Kasumi-1 (cell line): ENCODE measurements at places on chromosomes 5 and 9.

DNA sequence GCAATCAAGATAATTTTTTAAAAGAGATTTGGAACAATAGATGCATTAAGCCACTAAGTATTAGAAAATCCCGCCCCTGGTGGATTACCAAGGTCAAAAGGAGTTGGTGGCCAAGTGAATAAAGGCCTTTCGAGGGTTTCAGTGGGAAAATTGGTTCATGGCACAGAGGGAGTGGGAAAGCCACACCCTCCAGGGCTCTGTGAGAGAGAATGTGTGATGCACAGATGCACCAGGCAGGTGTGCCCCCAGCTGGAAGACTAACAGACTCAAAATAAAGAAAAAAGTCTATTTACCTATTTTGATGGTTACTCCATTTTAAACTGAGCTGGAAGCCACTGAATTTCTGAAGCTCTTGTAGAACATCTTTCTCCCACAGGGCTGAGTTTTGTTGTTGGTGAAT lies 278.0 kb downstream of the DRD1 start:
- no peak for DNase-seq

GRCh38 chr9:133353548-133353947 lies 2.7 kb downstream of the SURF1 start:
- DNase-seq, result no peak

- DNase-seq, result peak; percentile 63
Observed at GRCh38 chr5:170293273-170293672, 4.3 kb downstream of the LCP2 start.

- DNase-seq, result no peak
Observed at GRCh38 chr5:179780362-179780761, 13.4 kb upstream of the LTC4S start.

- no peak for DNase-seq
Observed at GRCh38 chr9:84002344-84002743, 21.7 kb downstream of the RMI1 start.

- no peak for DNase-seq
Observed at GRCh38 chr5:154010660-154011059, 28.1 kb downstream of the FAM114A2 start.

GRCh38 chr5:159405611-159406031 lies 75.3 kb upstream of the IL12B start:
- peak; percentile 2 for DNase-seq

DNA sequence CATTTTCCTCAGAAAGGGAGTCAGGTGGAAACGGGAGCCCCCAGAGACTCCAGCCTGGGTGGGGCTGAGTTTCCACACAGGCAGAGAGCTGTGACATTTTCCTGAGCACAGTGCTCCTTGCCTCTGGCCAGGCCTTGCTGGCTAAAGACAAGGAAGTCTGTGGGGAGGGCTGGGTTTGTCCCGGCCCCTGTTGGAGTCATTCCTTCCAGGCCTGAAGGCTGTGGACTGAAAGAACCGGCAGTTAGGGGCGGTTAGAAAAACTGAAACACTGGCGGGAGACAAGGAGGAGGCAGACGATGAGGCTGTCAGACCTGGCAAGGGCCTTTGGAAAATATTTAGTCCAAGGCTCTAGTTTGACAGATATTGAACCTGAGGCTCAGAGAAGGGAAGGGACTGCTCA lies 29.9 kb downstream of the COL15A1 start:
- no peak for DNase-seq

DNA sequence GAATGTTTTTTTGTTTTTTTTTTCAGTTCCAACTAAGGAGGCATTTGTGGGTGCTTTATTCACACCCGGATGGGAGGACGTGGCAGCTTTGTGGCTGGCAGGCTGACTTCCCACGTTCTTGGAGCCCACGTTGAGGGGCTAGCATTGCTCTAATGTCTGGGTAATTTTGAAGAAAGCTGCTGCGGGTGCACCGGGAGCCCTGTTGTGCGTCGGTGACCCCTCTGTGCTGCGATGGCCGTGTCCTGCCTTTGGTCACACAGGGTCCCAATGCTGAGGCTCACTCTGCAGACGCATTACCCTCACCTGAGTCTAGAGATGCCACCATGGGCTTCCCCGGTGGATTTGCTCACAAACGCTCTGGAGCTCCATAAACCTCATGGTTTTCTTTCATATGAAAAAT lies 34.2 kb downstream of the NDUFS6 start:
- no peak for DNase-seq

DNA sequence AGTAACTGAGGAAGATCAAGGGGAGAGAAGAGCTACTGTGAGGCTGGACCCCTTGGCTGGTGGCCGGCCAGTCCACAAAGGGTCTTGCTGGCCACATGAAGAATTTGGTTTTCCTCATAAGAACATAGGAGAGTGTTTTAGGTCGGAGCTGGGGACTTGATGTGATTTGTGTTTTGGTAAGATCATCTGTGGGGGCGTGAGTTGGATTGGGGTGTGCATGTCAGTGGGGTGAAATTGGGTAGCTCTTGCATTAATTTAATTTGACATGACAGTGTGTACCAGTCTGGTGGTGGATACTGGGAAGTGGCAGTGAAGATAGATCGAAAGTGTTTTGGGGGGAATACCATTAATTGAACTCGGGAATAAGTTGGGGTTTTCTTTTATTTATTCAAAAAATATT lies 8.6 kb downstream of the PAM start:
- DNase-seq, result no peak

- peak; percentile 96 for DNase-seq
Observed at GRCh38 chr5:116947691-116948528, 373.3 kb upstream of the SEMA6A start.

- no peak for DNase-seq
Observed at GRCh38 chr9:76322810-76323209, 71.4 kb downstream of the RFK start.
